ENCODE measurements at places on chromosomes 5 and 9.

GRCh38 chr9:80059979-80060378 is 488.2 kb downstream of the TLE4 start:
- no peak for DNase-seq

- no peak for DNase-seq
Observed at GRCh38 chr5:22947921-22948320, 94.8 kb upstream of the CDH12 start.

- DNase-seq, result no peak
Observed at GRCh38 chr5:173320259-173320658, 8.0 kb downstream of the STC2 start.

- DNase-seq, result no peak
Observed at GRCh38 chr9:7237473-7238246, 479.9 kb downstream of the KDM4C start.

DNA sequence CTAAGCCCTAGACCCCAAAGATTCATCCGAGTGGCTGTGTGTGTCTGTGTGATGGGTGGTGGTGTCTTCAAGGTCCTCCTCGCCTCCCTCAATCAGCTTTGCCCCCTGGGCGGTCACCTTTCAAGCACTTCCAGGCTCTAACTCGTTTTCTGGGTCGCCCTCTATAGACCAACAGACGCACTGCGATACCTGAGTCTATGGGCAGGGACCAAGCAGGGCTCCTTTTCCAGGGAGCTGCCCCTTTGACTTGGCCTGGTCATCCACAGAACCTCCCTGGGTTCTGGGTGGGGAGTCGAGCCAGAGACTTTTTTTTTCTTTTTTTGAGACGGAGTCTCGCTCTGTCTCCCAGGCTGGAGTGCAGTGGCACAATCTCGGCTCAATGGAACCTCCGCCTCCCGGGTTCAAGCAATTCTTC is 1.1 kb downstream of the SLC27A4 start:
- DNase-seq, result peak; percentile 35

DNA sequence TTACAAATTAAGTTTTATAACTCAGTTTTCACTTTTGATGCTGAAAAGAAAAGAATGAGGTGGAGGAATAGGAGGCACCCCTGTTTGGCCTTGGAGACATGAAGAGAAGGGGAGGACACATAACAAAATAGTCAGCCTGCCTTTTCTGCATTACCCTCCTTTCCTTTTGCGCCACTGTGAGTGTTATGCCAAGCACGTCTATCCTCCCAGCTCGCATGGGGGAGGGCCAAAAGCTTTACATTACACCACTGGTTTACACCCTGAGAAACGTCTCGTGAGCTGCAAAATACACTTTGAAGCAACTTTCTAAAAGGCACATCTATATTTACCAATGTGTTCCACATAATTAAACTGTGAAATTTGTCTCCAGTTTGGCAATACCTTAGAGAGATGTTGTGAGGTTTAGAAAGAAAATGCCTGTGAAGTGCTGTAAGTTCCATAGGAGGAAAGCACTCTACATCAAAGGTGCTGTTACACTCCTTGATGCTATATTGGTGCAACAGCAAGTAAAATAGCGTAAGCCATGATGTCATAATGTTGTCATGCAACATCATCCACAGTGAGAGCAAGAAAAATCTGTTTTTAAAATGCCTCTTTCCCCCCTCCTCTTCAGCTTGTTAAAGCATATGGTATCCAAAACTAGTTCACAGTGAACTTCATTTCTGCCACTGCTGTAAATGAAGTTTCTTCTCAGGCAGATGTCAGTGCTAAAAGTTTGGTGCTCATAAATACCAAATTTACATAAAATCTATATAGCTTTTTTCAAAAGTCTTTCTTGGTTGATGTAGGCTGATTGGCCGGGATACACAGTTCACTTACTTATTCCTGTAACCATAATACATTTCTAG is 50.3 kb downstream of the CETN3 start:
- DNase-seq, result no peak

Measured in stimulated activated CD8-positive, alpha-beta memory T cell treated with anti-CD3 and anti-CD28 coated beads, Interleukin-7, amount 100 ng/mL, for 1 hour (primary cell).